ENCODE measurements at places on chromosomes 1 and 21.

DNA sequence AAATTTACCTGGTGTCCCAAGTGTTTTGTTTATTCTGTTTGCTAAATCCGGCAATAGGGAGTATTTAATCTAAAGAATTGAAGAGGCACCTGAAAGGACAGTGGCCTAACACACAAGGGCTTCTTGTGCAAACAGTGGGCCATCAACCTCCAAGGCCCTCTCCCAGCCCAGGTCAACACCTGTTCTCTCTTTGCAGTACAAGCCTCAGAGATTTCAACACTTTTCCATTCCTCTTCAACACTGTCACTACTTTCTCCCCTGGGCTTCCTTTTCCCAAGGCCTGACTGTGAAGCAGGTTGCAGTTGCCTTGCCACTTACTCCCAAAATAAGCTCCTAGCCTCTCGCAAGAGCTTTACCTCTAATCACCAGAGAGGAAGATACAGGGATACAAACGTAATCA is 3.2 kb upstream of the SNAPIN start:
- no peak for DNase-seq

- no peak for DNase-seq
Measured at GRCh38 chr1:234840843-234841242, 230.9 kb upstream of the IRF2BP2 start.

- DNase-seq: no peak
Measured at GRCh38 chr21:37230632-37231248, 36.4 kb downstream of the VPS26C start.

DNA sequence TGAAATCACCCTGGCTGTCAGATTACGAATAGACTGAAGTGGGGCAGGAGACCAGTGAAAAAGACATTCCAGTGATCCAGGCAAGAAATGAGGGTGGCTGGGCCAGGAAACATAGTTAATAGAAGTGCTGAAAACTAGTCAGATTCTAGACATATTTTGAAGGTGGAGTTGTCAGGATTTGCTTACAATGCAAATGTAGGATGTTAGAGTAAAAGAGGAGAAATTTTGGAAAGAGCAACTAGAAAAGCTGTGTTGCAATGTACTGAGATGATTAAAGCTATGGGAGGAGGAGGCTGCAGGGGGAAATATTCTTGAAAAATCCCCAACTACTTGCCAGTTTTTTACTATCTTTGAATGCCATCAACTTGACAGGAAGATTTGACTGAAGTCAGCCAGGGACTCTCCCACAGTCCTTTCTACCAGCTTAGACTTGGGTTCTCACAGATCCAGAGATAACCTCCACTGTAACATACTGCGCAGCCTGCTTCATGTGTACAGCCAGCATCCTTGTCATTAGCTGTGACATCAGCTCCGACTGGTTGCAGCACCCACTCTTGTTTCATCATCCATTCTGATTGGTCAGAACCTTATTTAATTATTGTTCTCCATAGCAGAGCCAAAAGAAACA is 109.7 kb downstream of the TSEN15 start:
- DNase-seq: no peak

- no peak for DNase-seq
Measured at GRCh38 chr1:105483436-105483835, 1573.0 kb upstream of the PRMT6 start.

GRCh38 chr1:236016782-236017400 is 48.0 kb downstream of the NID1 start:
- DNase-seq: no peak

DNA sequence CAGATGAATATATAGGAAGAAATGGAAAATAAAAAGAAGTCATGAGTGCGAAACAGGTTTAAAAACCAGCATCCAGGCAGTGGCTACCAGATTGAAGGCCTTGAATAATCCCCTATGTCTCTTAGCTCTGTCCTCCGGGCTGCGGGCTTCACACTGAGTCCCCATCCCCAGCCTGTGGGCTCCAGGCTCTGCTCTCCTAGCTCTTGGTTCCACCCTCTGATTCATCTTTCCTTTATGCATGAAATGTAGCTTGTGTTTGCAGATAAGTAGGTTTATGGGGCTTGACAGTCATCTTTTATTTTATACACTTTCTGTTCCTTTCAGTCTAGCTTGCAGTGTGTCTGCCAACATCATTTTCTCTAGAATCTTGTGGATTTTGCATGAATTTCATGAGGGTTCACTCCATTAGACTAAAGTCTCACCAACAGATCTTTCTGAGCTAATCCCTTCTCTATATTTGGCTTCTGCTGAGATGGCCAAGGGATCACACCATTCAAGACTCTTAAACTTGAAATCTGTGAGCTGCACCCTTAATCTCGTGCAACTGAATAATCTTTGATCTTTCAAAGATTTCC is 174.5 kb downstream of the PLPPR4 start:
- no peak for DNase-seq

GRCh38 chr1:209720826-209721225 is 16.2 kb downstream of the HSD11B1 start:
- DNase-seq: no peak

DNA sequence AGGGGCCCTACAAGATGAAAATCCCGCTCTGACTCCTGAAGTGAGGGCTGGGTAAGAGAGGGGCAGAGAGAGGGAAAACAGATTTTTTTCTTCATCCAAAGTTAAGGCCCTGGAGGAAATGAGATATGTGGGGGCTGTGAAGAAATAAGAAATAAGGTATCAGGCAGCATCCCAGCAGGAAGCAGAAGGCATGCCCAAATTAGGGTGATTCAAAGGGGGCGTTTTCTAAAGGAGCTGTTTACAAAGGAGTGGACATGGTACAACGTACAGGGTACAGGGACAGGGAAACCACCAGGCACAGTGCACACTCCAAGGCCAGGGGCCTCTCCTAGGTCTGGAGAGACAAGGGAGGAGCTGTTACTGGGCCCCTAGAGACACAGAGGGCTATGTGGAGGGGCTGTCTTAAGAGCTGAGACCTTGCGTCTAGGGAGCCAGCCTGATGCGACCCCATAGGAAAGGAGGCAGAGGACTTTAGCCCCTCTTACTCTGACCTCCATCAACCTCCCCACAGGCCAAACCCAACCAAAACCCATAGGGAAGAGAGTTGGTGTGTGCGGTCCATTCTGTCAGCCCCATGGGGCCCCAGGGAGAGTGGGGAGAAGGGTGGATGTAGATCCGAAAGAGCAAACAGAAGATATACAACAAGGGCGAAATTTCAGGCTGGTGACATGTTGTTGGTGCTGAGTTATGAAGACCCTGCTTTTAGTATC is 38.6 kb downstream of the STYXL2 start:
- no peak for DNase-seq

Data from GM18507 (cell line).